ENCODE measurements at places on chromosomes 12 and 14.

GRCh38 chr14:91361233-91361811 lies 56.3 kb downstream of the CCDC88C start:
- DNase-seq: no peak

- no peak for DNase-seq
Observed at GRCh38 chr14:35196571-35196970, 74.2 kb downstream of the PRORP start.

DNA sequence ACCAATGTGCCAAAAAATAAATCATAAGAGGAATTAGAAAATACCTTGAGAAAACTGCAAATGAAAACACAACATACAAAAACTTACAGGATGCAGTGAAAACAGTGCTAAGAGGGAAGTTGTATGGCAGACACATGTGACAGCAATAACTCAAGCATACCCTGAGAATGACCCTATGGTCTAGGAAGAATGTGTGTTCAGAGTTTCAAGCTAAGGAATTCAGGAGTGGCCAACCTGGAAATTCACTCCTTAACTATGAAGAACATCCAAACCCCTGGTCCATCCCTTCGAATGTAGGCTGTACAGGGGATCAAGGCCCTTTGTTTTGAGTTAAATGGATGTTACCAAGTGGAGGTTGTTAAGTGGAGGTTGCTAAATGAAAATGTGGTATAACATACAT lies 16.7 kb upstream of the TTC9 start:
- no peak for DNase-seq

GRCh38 chr14:75445236-75445635 lies 17.4 kb downstream of the JDP2 start:
- no peak for DNase-seq

DNA sequence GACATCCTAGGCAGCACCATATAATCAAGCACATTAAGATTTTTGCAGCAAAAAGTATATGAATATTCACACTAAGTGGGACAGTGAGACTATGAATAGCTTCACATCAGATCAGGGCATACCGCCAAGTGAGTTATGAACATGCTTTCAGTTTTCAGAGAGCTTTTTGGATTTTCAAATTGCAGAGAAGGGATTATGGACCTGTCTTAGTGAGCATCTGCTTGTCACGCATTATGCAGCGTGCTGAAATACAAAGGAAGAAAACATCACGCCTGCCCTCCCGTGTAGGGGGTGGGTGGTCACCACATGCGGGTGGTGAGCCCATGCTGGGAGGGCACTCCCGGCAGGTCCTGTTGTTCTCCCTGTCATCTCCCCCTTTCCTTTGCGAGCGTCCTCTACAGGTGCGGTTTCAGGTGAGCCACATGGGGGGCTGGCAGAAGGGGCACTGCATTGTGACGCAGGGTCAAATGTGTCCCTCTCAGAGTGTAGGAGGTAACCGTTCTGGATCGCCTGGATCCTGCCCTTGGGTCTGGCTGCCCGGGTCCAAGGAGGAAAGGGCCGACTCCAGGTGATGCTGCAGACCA lies 42.6 kb downstream of the TRAF3 start:
- no peak for DNase-seq

GRCh38 chr12:56836800-56837663 lies 73.9 kb downstream of the HSD17B6 start:
- no peak for DNase-seq

DNA sequence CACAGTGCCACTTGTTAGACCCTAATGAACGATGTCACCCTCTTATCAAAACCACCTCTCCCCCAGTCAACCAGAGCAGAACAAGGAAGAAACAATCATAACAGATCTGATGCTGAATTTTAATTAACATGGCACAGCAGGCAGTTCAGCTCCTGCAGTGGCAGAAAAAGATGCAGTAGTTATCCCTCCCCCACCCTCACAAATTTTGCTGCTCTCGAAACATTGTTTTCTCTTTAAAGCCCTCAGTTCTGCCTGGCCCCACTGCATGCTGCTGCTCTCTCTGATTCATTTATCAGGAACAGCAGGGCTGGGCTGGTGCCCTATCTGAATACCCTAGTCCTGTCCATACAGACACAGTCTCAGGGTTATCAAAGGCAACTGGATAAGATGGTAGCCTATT lies 12.2 kb downstream of the CCDC175 start:
- DNase-seq: no peak

GRCh38 chr14:75702616-75703261 lies 41.7 kb downstream of the TTLL5 start:
- DNase-seq: no peak

- peak; percentile 11 for DNase-seq
Observed at GRCh38 chr14:35883677-35884293, 57.6 kb downstream of the BRMS1L start.

DNA sequence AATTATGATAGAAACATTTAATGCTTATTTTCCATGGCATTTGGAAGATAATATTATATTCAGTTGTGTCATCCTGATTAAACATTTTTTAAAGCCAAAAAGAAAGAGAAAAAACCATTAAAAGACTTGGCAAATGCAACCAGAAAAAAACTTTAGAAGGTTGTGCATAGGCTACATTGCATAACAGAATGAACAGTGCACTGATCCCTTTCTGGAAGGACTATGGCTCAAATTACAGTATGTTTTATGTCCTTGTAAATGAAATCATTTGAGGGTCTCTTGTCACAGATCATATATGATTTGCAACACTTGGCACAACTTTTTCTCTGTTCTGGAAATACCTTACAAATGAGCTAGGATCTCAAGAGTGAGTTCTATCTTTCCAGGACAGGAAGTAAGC lies 275.2 kb upstream of the FLRT2 start:
- DNase-seq: no peak

- DNase-seq: no peak
Observed at GRCh38 chr12:20423557-20423956, 55.2 kb downstream of the PDE3A start.

DNA sequence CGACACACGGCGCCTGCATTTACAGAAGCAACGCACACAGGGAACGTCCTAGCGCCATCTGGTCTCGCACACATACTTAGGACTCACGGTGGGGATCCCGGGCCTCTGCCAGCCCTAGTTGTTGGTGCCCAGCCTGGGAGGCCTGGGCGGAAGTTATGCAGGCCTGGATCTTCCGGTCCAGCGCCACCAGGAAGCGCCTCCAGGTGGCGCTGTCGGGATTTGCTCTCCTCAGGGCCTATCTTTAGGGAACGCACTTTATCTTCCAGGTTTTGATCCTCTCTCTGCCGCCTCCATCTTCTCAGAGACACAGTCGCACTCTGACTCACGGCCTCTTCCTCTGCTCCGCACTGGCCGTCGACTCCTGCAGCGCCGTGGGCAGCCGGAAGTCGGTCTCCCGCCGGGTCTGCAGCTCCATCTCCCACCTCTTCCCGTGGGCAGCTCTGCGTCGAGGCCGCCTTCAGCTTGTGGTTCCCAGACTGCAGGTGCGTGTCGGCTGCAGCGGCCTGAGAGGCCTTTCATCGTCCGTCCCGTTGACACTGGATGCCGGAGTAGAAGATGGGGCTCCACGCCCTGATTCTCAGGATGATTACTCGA lies 760.4 kb downstream of the TMEM121 start:
- peak; percentile 9 for DNase-seq

DNA sequence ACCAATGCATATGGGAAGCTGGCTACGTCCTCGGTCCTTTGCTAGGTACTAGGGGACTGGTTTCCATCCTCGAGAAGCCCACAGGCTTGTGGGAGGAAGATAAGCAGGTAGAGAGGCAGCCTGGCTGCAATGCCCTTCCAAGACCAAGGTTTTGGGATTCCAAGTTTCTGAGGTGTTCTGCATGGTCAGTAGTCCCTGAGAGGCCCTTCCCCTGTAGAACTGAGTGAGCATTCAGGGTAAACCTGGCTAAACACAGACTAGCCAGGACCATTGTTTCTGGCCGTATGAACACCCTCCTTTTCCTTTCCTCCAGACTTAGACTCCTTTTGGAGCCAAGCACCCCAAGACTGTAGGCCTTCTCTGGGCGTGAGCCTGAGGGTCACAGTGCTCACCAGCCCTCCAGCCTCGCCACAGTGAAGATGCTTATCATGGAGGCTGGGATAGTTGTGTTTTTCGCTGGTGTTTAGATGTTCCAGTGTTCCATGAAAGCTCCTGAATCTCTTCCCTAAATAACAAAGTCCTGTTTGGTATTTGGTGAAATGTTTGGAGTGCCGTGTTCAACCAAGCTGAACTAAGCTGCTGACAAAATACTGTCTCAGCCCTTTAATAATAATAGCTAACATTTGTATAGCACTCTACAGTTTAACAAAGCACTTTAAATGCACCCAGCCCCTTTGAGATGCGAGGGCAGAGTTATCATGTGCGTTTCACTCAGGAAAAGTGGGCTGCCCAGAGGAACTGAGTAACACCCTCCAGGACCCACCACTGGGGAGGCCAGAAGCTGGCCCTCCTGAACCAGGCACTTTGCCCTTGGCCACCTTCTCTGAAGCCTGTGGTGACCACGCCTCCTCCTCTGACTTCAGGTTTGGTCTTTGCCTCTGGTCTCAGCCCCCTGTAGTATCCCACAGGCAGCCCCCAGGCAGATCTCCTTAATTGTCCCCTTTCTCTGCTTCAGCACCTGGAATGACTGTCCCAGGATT lies 284.5 kb downstream of the CACNA1C start:
- DNase-seq: no peak

DNA sequence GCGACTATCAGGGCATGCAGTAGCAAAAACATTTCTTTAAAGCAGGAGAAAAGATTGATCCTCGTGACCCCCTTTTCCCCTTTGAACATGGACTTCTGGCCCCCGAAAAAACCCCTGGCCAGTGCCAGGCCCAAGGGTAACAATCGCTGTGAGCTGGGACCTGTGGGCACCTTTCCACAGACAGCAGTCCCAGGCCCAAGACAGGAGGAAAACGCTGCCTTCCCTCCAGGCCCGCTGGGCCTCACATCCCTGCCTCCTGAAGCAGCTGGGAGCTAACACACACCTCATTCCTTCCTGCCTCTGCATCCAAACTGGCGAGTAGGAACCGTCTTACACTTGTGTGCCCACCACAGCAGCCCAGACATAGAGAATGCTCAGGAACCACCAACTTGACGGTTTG lies 1.2 kb downstream of the VWF start:
- DNase-seq: no peak

DNA sequence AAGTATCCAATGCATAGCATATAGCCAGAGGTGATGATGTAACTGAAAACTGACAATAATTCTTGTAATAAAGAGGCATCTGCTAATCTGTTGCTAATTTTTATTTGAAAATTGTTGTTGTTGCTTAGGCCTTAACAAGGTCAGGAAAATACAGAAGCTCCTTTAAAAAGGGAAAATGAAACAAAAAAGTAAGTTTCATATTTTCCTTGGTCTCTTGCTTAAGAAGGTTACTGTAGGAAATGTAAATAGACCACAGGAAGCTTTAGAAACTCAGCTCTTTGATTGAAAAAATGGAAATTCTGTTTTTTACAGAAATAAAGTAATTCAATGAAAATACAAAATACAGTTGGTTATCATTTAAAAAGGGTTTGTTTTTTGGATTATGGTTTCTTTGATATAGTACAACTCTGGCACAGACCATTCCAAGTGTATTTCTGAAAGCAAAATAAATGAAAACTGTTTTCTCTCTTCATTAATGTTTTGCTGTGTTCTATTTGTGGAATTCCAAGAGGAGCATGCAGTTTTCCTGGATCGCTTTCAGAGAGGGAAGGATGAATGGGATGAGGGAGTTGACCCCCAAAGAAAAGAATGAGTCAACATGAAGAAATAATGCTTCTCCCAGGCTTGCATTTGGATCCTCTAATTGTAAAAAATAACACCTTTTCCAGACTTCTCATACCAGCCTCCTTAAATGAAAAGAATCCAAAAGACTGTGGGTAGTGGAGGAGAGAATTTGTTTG lies 398.0 kb upstream of the FAR2 start:
- DNase-seq: no peak

DNA sequence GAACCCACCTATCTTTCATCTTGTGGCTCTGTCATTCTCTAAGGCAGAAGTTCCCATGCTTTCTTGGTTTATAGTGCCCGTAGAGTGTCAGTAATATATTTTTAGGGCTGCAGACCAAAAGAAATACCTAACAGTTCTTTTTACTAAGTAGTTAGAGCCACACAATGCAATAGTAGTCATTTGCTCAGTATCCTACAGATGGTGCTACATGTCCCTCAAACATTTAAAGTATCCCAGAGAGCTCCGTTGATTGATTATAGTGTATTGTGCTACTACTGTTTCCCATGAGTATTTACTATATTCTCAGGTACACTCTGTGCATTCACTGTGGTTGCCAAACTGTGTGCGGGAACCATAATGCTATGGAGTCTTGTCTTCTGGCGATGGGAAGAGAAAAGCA lies 4.7 kb upstream of the PLBD1 start:
- no peak for DNase-seq

- no peak for DNase-seq
Observed at GRCh38 chr14:26765768-26766520, 168.1 kb upstream of the NOVA1 start.

DNA sequence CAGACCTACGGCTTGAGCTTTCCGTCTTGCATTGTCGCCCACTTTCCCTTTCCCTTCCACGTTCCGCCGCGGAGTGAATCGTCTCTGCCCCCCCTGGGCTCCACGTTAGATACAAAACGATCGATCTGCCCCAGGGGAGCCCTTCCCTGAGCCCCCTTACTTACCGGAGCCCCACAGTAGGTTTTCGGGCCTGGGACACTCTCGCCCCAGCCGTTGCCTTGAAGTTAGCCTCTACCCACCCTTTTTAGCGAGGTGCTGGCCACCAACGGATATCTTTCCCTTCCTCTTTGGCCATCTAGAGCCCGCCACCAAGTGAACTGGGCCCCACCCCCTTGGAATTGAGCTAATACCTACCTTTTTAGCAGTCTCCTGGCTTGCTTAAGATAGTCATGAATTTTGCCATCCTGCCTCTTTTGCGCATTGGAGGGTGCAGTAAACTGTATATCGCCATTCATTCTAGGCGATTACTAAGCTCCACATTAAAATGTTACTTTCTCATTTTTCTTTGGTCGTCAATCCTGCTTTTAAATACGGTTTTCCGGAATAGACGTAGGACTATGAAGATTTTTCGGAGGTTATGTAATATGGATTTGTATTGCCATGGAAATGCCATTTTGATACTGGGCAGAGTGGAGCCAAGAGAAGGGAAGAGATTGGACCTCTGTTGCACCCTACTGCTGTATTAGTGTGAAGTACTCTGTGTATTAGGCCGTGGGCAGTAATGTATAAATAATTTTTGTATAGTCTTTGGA lies 764 bp downstream of the RBM25 start:
- no peak for DNase-seq
